ENCODE measurements at places on chromosomes 7 and 10.

- DNase-seq: no peak
Observed at GRCh38 chr7:42283553-42283952, 46.5 kb upstream of the GLI3 start.

DNA sequence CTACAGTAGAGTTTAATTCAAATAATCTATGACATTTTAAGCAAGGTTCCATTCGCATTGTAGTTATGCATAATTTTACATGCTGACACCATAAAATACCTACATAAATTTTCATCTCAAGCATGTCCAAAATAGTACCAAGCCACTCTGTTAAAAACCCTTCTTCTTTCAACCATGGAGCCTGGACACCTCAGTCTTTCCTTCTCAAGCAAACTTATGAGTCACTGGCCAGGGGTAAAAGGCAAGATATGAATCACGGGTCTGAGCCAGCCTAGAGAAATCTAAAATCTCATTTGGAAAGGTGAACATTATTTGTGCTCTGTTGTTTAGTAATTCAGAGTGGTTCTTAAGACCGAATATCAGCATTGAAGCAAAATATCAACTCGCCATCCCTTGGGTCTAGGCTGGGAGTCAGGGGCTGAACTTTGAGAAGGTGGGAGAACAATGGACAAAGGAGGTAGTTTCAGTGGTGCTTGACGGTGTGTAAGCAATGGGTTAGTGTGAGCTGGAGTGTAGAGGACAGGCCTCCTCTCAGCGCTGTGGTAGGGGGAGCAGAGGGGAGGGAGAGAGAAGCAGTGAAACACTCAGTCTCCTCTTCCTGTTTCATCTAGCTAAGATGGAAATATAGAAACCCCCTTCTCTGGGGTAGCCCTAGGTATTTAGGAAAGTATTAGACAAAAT lies 19.1 kb upstream of the GPAM start:
- no peak for DNase-seq

GRCh38 chr7:43824963-43825362 lies 44.4 kb downstream of the MRPS24 start:
- DNase-seq: no peak

GRCh38 chr10:1516492-1517165 lies 220.7 kb downstream of the ADARB2 start:
- no peak for DNase-seq

GRCh38 chr7:116824449-116824848 lies 37.9 kb upstream of the CAPZA2 start:
- DNase-seq: no peak

DNA sequence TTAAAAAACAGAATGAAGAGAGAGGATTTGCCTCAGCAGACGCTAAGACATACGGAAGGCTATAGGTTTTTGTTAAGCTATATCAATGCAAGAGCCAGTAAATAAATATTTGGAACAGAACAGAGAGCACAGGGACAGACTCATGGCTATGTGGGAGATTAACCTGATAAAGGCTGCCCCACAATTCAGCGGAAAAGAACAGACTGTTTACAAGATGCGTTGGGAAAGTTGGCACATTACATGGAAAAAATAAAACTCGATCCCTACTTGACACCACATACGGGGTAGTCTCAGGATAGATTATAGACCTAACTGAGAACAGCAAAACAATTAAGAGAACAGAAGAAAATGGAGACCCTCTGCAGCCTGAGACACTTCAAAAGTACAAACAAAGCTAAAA lies 10.8 kb downstream of the KCNH2 start:
- DNase-seq: no peak

Measured in nephron progenitor cell (in vitro differentiated cells).